ENCODE measurements at places on chromosomes 7 and 10.

- no peak for DNase-seq
These were observed 3.3 kb upstream of the SEC31B start for GRCh38 chr10:100522945-100523344.

- DNase-seq = no peak
These were observed 52.2 kb upstream of the MKI67 start for GRCh38 chr10:128178302-128178958.

GRCh38 chr10:111706331-111706730 lies 477.2 kb downstream of the GPAM start:
- no peak for DNase-seq

DNA sequence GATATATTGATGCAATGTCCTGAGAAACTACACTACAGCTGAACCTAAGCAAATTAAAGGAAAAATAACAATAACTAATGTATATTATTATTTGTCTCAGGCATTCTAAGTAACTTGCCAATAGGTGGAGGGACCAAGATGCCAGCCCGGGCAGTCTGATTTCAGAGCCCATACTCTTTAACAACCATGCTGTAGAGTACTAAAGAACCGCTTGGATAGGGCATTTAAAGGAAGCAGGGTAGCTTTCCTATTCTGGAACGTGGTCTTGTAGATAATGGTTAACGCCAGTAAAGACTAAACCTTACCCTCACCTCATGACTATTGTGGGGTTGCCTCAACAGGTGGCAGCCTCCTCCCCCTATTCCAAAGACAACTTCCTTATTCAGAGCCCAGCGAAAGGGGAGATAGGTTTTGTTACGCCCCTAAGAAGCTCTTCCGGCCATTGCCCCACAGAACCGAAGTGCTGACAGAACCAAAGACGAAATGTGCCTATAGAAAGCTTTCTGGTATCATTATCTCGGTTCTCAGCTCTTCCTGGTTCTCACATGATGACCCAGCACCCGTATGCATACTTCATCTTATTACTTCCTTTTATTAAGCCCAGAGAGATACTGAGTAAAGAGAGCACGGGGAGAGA lies 707 bp upstream of the C1GALT1 start:
- no peak for DNase-seq

GRCh38 chr7:26049081-26049480 lies 102.9 kb upstream of the NFE2L3 start:
- DNase-seq = no peak

DNA sequence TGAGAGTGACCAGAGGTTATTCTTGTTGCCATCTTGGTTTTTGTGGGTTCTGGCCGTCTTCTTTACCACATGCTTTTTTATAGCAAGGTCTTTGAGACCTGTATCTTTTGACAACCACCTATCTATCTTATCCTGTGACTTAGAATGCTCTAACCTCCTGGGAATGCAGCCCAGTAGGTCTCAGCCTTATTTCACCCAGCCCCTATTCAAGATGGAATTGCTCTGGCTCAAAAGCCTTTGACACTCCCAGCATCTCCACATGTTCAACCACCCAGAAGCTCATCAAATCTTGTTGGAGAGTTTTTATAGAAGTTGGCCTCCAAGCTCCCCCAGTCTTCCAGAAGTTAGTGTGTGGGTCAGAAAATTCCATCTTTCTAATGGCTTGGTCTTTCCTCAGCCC lies 464.3 kb upstream of the NRP1 start:
- no peak for DNase-seq

DNA sequence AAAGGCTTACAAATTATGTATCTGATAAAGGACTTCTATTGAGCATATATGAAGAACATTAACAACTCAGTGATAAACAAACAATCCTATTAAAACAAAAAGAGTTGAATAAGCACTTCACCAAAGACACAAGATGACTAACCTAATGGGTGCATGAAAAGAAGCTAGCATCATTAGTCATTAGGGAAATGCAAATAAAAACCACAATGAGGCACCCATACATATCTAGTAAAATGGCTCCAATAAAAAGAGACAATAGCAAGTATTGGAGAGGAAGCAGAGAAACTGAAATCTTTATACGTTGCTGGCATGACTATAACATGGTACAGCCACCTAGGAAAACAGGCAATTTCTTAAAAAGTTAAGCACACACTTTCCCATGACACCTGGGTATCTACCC lies 77.6 kb upstream of the ZMIZ1 start:
- no peak for DNase-seq

GRCh38 chr7:94421681-94422080 lies 27.0 kb downstream of the COL1A2 start:
- DNase-seq = no peak

DNA sequence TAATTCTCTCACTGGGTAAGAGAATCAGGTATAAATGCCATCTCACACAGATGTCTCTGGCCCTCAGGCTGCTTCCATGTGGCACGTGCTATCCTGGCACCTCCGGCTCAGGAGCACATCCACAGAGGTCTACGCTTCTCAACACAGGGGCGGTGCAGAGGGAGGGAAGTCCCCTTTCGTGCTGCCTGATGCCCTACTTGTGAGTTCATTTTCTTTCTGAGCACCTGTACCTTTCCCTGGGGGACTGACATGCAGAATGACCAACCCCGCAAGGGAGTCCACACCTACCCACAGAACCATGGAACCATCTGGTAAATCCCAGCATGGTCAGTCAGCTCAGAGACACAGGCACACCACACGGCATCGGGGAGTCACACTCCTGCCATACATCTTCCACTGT lies 99.0 kb upstream of the SAMD8 start:
- DNase-seq = no peak

DNA sequence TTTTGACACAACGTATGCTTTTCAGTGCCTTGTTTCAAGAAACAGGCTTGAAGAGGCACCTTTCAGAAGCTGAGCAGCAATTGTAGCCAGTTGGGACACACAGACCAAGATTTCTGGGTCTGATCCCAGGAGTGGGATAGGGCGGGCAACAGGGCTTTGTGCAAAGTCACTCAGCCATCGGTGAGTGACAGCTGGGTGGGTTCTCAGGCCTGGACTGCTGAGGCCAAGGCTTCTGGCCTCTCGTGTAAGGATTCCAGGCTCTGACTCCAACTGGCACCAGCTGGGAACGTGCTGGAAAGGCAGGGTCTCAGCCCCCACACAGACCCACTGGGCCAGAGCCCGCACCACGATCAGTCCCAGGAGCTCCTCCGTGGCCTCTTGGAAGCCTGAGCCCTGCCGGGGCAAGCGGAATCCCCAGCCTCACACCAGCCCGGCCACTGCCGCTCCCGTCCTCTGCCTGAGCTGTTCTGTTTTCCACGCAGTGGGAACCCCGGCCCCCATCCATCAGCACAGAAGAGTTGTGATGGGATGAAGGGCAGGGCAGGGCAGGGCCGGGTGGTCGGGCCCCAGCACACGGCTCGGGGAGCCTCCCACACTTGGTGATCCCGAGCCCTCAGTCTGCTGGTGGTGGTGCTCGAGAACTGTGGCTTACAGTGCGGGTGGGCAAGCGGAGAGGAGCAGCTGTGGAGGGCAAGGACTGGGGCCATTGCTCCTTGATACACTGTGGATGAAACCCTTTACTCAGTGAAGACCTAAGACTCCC lies 46.8 kb downstream of the VIPR2 start:
- DNase-seq = no peak

DNA sequence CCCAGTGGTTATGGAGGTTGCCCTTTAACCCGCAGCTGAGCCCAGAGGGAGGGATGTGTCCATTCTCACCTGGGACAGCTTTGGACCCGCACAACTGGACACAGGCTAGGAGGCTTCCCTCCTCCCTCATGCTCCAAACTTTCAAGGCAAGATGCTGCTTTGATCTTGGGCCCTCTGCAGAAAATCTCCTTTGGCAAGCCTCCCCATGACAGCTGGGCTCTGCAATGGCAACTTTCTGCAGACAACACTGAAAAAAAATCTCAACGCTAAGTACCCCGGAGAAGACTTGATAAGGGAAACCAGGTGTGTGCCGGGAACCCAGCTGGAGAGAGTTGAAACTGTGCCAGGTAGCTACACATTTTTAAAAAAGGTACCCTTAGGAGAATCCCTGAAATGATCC lies 610.1 kb downstream of the LRMDA start:
- DNase-seq = no peak

DNA sequence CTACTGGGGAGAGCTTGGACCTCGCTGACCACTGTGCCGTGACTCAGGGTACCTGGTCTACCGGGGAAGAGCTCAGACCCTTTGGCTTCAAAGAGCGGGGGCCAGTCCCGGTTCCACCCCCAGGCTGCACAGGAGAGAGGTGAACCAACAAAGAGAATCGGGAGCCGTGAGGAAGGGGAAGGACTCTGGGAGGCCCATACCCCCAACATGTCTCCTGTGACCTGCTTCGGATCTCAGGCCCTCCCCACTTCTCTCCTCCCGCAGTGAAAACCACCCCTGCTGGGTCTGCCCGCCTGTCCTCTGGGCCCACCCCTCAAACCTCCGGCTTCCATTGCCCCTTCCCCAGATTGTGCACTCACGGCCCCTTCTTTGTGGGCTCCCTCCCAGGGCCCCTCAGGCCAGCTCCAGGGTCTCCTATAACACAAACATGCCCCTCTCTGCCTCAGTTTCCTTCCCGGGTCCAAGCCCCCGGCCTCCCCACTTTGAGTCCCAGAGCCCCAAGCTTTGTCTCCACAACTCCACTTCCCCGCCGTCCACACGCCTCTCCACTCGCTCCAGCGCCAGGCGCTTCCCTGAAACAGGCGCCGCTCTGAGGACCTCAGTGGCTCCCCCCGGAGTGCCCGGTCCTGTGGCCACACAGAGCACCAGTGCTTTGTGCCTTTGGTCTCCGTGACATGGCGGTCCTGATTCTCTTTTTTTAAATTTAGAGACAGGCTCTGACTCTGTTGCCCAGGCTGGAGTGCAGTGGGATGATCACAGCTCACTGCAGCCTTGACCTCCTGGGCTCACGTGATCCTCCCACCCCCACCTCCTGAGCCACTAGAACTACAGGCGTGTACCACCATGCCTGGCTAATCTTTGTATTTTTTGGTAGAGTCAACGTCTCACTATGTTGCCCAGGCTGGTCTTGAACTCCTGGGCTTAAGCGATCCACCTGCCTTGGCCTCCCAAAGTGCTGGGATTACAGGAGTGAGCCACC lies 7.5 kb upstream of the INTS1 start:
- DNase-seq = no peak

DNA sequence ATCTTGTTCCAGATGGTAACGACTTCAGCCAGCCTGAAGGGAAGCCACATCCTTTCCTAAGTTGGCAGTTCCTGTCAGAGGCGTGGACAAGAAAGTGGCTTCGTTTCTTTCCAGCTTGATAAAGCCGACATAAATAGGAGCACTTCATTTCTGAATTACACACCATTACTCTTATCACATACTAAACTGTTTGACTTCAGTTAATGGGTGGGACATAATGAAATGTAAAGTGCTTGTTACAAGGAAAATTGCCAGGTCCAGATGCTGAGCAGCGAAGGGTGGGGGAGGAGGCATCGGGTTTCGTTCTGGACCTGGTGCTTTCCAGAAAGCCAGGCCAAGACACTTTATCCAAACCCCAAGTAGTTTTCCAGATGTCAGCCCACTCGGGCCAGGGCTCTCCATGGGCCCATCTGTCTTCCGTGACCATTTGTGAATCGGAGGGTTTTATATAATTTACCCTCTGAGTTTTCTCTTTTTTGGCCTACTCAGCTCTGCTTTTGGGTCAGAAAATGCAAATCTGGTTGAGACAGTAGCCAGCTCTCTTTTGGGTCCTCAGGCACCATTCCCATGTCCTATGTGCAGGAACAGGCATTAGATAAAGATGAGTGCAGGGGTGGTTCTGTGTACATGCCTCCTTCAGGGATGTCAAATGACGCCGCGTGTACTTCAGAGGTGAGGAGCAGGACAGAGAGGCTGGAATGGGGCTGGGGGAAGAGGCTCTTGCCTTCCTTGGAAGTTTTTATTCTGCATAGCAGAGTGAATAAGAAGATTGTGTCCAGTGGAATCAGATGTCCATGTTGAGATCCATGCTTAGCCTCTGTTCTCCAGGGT lies 90.2 kb downstream of the TACC2 start:
- no peak for DNase-seq

- DNase-seq = no peak
These were observed 8.1 kb downstream of the STK32C start for GRCh38 chr10:132299371-132300336.

GRCh38 chr7:158123214-158123613 lies 464.4 kb downstream of the PTPRN2 start:
- no peak for DNase-seq

GRCh38 chr7:34143402-34143801 lies 238.1 kb downstream of the BMPER start:
- no peak for DNase-seq
